ENCODE measurements at places on chromosomes 16 and 17.

DNA sequence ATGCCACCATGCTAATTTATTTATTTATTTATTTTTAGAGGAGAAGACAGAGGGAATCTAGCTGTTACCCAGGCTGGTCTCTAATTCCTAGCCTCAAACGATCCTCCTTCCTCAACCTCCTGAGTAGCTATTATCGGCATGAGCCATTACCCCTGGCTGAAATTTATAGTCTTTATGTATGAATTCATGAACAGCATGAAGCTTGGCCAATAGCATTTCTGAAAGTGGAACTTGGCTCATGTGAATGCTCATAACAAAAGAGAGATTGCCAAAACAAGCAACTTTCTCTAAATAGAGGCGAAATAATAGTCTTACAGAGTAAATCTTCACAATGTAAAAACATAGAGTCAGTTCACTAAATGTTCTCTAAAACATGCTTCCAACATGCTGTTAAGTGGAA, 30.1 kb upstream of the SMURF2 start:
- no peak for DNase-seq

DNA sequence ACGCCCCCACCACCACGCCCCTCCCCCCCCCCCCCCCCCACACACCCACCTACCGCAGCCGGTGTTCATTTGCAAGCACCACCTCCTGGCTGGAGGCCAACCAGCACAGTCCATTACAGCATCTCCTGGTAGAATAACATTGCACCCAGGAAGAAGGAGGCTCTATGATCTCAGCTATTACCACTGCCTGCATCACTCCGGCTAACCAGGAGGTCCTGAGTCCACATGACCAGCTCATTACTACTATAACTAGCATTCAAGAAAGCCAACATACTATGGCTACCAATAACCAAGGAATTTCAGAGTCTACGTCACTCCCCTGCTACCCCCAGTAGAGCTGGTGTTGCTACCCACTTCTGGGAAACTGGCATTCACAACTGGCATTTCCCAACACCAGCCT, 81.1 kb upstream of the ALOX12 start:
- DNase-seq = peak; percentile 7

DNA sequence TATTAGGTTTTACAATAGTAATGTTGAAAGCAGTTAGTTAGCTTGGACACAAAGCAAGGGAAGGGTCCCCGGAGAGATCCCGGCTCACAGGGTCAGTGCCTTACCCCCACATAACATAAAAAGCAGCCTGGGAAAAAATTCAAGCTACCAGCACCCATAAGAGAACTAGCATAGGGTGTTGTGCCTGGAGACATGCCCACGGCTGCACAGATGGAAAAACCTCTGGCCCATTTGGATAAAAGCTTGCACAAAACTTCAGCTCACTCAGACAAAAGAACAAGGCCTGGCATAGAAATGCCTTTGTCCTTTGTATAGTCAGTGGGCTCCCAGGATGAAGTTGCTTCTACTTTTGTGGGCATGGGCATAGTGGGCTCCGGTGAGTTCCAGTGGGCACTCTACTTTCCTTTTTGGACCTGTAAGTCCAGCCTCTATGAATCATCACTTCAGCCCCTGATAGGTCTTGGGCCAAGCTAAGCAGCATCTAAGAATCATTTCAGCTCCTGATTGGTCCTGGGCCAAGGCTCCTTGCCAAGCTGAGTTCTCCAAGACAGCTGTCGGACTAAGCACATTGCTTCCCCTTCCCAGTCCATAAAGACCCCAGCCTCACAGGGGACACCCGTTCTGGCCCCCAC, 1.3 kb upstream of the RDM1 start:
- DNase-seq = no peak

GRCh38 chr17:16491703-16492612, at the start of gene LRRC75A:
TSS of gene LRRC75A (minus strand) at chr17:16492193. CDS start at chr17:16491990, 203 bp downstream.
- no peak for DNase-seq

DNA sequence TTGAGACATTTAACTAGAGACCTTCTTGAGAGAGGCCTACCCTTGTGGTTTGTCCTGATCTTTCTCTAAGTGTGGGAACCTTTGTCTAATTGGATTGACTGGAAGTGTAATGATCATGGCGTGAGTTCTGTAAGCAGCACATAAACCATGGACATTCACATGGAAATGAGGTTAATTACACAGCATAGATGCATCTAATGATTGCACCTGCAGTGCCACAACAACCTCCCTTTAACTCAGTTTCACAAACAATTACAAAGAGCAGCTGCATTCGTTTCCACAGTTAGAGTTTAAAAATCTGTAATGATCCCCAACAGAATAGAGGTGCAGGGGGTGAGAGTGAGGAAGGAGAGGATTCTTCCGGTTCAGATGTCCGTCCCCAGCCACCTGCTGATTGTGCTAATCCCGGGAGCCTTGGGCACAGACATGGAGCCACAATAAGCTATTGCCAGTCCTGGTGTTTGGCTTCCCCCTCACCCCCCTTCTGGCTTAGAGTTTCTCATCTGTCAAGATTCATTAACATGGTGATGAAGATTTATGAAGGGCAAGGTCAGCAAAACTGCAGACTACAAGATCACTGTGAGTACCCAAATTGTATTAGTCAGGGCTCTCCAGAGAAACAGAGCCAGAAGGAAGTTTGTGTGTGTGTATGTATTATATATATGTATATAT, 659.2 kb upstream of the SOX9 start:
- DNase-seq = no peak

DNA sequence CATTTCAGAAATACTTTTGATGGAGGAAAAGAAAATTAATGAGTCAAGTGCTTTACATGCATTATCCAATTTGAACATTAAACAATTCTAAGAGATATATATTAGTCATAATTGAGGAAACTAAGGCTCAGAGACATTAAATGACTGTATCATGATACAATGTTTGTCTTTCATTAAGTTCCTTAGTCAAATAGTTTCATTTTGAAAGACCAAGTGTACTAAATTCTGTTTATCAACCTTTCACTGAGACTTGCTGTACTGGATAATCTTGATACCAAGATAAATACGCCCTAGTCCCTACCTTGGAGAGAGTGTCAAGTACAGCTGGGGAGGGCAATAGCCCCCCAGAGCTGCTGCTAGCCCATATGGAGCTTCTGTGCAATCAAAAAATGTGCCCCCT, 24.2 kb downstream of the TOM1L2 start:
- no peak for DNase-seq

- DNase-seq = no peak
Observed at GRCh38 chr16:54987081-54987480, 56.4 kb downstream of the IRX5 start.

Data from DMS79 treated with DMSO at 0.1 percent for 48 hours (cell line).